ENCODE measurements at places on chromosomes 16 and 17.

GRCh38 chr17:16286947-16287562 lies 66.2 kb downstream of the CENPV start:
- no peak for DNase-seq

DNA sequence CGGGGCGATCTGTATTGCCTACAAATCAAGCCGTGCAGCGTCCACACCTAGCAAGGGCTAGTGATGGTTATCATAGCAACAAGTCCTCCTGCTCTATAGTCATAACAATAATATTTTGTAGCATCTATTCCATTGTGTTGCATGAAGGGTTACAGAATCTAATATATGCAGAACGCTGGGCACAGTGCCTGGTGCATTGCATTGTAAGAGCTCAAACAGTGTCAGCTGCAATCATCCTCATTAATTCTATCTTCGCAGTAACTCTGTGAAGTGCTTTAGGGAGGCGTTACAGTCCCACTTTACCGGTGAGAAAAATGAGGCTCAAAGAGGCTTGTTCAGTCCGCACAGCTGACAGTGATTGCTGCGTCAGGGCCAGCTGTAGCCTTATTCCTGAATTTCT lies 149.4 kb downstream of the RBFOX1 start:
- DNase-seq: no peak

GRCh38 chr17:81334391-81334901 lies 39.3 kb upstream of the SLC38A10 start:
- DNase-seq: no peak

- DNase-seq: no peak
Observed at GRCh38 chr16:65910291-65910690, 456.2 kb upstream of the CDH5 start.

DNA sequence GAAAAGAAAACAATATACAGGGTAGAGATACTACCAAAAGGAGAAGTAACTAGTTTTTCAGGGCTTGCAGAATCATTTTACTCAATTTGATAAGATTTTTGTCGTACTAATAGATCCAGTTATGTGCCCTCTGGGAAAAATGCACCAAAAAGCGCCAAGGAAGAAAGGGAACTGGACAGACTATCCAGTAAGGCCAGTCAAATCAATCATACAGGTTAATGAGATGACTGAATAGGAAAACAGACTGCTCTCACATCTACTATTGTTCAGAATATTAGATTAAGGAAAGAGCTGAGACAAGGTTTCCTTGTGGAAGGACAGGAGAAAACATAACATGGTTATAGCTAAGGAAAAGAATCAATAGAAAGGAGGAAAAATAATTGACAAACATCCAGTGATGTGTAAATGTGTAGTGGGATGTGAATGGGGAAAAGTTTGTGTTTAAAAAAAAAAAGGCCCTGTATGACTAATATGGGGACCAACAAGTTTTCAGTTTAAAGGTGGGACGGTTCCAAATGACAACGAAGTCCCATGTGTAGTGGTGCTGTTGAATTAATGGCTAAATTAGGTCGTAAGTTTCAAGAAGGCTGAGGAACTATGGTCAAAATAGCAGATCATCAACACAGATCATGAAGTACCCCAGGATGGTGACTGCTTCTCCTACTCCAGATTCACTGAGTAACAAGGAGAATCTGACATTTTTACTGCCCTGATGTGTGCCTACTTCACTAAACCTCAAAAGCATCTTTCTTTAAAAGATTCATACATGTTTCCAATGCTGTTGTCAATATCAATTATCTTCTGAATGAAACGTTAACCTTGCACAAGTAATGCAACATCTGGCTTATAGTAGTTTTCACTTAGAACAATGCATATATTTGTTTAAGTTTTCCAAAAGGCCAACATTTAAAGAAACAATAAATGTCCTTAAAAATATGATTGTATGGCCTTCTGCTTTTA lies 40.7 kb downstream of the BRIP1 start:
- DNase-seq: no peak

DNA sequence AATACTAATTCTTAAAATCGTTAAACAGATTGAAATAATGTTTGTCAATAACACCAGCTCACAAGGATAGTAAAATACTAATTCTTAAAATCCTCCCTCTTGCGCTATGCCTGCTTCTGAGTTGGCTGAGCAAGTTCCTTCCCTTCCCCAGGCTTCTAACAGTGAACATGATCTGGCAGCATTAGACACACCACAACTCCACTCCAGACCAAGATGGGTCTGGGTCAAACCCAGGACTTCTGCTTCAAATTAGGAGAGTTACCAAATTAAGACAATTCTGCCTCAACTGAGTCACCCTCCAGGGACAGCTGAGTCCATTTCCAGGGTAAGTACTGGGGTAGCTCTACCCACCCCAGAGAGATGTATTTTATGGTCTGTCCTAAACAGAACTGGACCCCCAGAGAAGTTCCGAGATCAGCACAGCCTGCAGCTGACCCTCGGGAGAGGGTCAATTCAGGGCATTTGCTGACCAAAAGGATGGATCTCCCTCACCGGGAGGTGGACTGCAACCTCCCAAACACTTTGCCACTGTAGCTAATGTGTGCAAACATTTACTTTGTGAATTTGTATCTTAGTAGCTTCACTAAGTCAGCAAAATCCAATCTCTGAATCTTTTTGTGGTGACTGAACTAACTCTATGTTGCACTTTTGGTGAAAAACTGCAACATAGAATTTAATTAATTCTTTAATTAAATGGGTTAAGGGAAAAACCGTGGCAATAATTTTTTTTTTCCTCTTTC lies 48.8 kb downstream of the ADCY9 start:
- DNase-seq: no peak

DNA sequence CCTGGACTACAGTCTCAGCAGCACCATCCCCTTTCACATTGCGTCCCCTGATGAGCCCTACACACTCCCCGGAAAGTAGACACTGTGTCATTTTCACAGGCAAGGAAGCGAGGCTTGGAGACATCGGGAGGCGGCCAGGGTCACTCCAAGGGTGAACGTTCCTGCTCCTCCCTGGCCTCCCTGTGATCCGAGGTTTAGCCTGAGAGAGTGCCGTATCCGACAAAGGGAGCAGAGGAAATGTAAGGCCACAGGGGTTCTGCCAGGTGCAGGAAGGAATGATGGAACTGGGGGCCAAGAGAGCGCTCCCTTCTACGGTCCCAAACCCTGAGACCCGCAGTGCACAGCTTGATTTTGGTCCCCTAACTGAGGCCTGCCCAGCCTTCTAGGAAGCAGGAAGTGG lies 8.0 kb upstream of the PIK3R6 start:
- DNase-seq: no peak

DNA sequence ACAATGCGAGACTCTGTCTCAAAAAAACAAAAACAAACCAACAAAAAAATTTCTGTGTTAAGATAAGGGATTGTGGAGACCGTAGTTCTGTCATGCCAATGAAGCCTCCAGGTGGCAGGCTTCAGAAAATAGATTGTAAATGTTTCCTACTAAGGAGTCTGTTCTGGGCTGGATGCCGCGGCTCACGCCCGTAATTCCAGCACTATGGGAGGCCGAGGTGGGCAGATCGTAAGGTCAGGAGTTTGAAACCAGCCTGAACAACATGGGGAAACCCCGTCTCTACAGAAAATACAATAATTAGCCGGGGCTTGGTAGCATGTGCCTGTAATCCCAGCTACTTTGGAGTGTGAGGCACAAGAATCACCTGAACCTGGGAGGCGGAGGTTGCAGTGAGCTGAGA lies 4.4 kb upstream of the SNX29 start:
- DNase-seq: no peak

GRCh38 chr17:17671369-17672129 lies 9.7 kb upstream of the RAI1 start:
- DNase-seq: no peak
